ENCODE measurements at places on chromosomes 7 and 10.

- no peak for DNase-seq
Measured at GRCh38 chr7:19928247-19928646, 154.8 kb upstream of the TMEM196 start.

- DNase-seq: no peak
Measured at GRCh38 chr10:110160081-110160480, 47.3 kb upstream of the MXI1 start.

GRCh38 chr7:157772486-157773130, 435.8 kb downstream of the DNAJB6 start:
- DNase-seq: no peak

DNA sequence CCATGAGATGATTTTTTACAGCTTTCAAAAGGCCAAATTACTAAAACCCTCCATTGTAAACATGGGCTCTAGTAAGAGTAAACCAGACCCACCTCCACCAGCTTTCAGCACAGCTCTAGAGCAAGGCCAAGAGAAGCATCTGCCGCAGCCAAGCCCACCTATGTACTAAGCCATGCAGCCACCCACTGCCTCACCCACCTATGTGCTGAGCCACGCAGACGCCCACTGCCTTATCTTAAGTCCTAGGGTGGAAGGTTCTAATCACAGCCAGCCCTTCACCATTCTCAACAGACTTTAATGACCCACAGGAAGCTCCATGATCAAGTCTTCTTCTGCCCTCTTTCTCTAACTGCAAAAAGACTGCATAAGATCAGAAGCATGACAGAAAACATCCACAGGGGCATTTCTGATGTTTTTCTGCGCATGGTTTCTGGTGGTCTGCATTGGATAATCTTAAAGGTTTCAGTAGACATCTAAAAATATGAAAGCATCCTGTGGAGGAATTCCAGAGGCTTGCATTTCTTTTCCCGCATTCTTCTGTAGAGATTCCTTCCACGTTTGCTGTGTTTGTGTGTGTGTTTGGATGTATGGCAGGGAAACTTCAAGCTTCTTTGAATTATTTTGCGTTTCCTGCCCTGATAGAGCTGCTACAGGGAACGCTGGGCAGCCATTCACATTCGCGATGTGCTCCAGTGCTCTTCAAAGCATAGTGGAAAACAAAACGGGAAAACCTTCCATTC, 286.1 kb upstream of the KLF6 start:
- DNase-seq: no peak

GRCh38 chr10:132438091-132439024, 41.4 kb downstream of the PWWP2B start:
- no peak for DNase-seq

GRCh38 chr10:87053111-87053510, 33.0 kb downstream of the FAM25A start:
- no peak for DNase-seq

- no peak for DNase-seq
Measured at GRCh38 chr10:117537904-117538524, 4.5 kb upstream of the EMX2 start.

DNA sequence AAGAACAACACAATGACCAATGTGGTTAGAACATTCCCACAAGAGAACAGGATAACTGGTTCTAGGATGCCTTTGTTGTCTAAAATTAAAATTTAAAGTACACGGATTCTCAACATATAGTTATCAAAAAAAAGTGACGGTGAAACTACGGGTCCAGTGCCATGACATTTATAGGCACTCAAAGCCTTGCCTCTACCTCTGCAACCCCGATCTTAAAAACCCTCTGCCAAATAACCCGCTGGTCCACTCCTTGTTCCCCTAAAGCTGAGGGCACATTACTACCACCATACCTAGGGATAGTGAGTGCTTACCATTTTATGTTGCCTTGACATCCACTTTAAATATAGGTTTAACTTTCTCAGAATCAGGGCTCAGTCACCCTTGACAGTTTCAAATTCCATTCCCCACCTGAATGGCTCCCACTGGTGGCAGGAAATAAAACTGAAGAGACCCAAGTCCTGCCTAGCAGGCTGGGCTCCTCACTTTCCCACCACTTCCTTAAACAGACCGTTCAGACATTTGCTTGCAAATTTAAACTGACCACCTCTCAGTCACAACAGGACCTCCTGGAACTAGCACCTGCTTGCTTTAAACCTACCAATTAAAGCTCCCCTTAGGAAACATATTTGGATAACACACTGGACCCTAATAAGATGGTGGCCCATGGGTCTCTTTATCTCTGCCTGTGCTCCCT, 169.9 kb upstream of the ASAH2 start:
- DNase-seq: no peak

GRCh38 chr7:128029405-128029995, 1.7 kb downstream of the LRRC4 start:
- no peak for DNase-seq

GRCh38 chr7:116801092-116801710, 61.2 kb upstream of the CAPZA2 start:
- DNase-seq: peak; percentile 83

GRCh38 chr7:2163600-2164555, 68.9 kb downstream of the MAD1L1 start:
- no peak for DNase-seq

DNA sequence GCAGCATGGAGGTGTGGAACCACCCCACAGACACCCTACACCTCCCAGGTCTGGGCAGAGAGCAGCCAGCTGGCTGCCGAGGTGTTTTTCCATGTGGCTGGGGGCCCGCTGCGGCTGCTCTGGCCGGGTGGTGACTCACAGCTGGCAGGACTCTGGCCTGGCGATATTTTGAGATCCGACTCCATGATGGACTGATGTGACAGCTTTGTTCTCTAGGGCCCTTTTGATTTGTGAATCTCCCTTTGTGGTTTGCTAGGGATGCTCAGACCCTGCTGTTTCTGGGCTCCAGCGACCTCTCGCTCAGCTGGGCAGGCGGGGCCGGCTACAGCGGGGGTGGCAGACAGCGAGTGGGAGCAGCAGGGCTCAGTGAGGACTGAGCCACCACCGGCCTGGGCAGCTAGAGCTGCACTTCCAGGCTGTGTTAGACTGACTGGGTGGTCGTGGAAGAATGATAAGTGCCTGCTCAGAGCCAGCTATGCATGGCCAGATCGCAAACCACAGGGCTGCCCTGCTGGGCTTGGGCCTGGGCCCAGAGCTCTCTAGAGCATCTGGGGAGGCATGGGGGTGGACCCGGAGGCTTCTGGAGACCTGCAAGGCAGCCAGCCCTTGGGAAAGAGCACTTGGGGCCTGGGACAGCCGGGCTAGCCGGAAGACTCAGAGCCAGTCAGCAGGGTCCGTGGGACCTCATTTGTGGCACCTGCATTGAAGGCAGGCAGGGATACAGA, 46.2 kb upstream of the GDF10 start:
- no peak for DNase-seq

GRCh38 chr7:118003476-118003875, 130.2 kb upstream of the CTTNBP2 start:
- DNase-seq: no peak

- no peak for DNase-seq
Measured at GRCh38 chr10:47347303-47347675, 874 bp upstream of the RBP3 start.

GRCh38 chr10:132588301-132589013, 50.9 kb downstream of the INPP5A start:
- no peak for DNase-seq

DNA sequence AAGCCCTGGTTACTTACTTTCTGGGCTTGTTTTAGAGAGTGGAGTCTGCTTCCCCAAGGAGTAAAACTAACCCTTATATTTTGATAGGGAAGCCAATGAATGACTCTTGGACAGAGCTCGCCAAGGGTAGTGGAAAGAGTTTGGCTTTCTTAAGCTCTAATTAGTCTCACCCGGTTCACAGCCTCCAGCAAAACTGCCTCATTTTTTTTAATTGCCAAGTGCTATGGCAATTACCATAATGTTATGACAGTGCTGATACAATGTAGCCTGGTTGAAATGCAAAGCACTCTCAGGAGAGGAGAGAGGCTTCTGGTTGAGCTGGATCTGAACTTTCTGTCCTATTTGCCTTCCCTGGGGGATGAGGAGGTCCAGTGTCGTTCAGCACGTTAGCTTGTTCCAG, 376.1 kb upstream of the CHRM2 start:
- no peak for DNase-seq

- DNase-seq: no peak
Measured at GRCh38 chr10:70247360-70247759, 14.1 kb upstream of the PPA1 start.

- no peak for DNase-seq
Measured at GRCh38 chr7:131610007-131610406, 53.6 kb upstream of the PODXL start.

GRCh38 chr7:98467570-98468312, 66.9 kb upstream of the BAIAP2L1 start:
- no peak for DNase-seq

DNA sequence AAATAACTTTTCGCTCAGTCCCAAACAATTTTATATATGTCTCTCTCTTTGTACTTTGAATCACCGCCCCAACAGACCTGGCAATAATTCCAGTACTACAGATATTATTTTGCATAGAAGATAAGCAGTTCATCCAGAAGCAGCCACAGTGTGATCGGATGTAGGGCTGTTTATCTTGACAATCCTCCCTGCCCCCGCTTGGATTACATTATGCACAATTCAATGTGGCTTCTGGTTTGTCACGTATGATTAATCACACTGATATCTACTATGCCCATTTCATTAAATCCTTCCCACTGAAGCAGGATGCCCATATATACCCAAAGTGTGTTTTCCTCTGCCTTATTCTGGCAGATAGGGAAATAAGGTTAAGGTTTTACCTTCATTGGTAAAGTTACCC, 115.2 kb downstream of the PDE1C start:
- DNase-seq: no peak

DNA sequence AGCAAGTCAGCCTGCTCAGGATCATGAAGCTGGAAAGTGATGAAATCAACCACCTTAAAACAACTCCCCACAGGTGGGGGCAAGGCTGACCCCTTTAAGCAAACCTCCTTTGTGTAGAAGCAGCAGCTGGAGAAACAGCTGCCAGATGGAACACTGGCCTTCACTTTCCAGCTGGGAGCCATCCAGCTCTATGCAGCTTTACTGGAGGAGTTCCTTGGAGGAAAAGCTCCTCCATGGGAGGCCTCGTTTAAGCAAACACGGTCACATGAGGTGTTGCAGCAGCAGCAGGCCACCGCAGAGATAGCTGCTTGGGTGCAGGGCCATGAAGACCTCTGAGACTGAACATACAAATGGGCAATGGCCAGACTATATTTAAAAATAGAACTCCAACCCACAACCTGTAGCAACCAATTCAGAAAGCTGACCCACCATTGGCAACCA, 13.0 kb upstream of the DLG5 start:
- DNase-seq: no peak

GRCh38 chr10:102612964-102613275, 31.4 kb upstream of the TRIM8 start:
- no peak for DNase-seq

GRCh38 chr10:100748231-100749058, 3.1 kb downstream of the PAX2 start:
- no peak for DNase-seq

- no peak for DNase-seq
Measured at GRCh38 chr10:111018021-111018420, 58.8 kb upstream of the ADRA2A start.

All from non-pigmented ciliary epithelial cell (primary cell).